ENCODE measurements at places on chromosomes 7 and 10. TPM values are rescaled to one million over a fixed set of nuclear protein-coding genes. Genes with fewer than 3 reads are reported as not detected.

The UCMA gene
- total RNA-seq = not detected

The EMX2 gene
- total RNA-seq = not detected

The CYP2C19 gene
- not detected for total RNA-seq

The ATOH7 gene
- total RNA-seq = not detected

The CHRM2 gene
- not detected for total RNA-seq

The NYAP1 gene
- 1.3 TPM for total RNA-seq

The GPR26 gene
- total RNA-seq = not detected

The LRGUK gene
- total RNA-seq = 0.60 TPM

The CPA4 gene
- not detected for total RNA-seq

The GRID2IP gene
- total RNA-seq = 0.17 TPM

The NEUROG3 gene
- not detected for total RNA-seq

The WDFY4 gene
- 2.1 TPM for total RNA-seq

The SUN3 gene
- not detected for total RNA-seq

The NPC1L1 gene
- not detected for total RNA-seq

The CYP3A5 gene
- 0.20 TPM for total RNA-seq

The RAPGEF5 gene
- total RNA-seq = 0.85 TPM

The RELN gene
- not detected for total RNA-seq

The CLRN3 gene
- total RNA-seq = not detected

The CTAGE8 gene
- 1.6 TPM for total RNA-seq

The KLF14 gene
- not detected for total RNA-seq

The SLC26A3 gene
- total RNA-seq = not detected

The NPVF gene
- not detected for total RNA-seq

The ICA1 gene
- 4.5 TPM for total RNA-seq

The AHCYL2 gene
- total RNA-seq = 16.6 TPM

The COBL gene
- not detected for total RNA-seq

The NUTM2B gene
- 1.7 TPM for total RNA-seq

The MALSU1 gene
- 26.2 TPM for total RNA-seq

The GJD4 gene
- not detected for total RNA-seq

The NXPH1 gene
- total RNA-seq = not detected

The ZMIZ2 gene
- 171 TPM for total RNA-seq
